ENCODE measurements at places on chromosomes 3 and 15.

DNA sequence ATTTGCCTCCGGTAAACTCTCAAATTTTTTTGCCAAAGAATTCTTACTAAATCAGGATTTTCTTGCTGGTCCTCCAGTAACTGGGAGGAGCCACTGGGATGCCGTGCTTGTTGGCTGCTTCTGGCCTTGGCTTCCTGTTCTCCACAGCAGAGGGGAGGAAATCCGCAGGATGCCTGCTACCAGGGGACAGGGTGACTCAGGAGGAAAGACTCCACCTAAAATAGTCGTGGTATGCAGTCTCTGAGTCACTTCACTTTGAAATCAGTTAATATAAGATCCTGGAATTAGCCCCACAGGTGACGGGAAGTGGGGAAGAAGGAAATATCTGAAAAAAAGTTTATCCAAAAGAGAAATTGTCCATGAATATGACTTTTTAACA is 6.5 kb upstream of the TM4SF18 start:
- DNase-seq = peak; percentile 79

DNA sequence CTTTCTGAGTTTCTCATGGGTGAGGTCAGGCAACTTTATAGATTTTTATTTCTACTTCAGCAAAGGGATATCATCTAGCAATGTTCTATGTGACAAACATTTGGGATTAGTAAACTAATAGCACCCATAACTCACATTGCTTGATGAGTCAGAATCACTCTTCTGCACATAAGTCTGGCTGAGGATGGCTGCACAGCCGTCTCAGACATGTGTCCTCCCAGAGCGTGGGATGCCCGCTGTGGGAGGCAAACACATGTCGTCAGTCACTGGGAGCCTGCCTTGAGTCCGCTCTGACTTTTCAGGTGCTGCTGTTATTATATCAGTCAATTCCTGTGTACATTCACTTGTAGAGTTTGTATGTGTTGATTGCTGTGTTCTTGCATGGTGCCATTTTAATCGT is 230.7 kb upstream of the TRIM42 start:
- DNase-seq = no peak

DNA sequence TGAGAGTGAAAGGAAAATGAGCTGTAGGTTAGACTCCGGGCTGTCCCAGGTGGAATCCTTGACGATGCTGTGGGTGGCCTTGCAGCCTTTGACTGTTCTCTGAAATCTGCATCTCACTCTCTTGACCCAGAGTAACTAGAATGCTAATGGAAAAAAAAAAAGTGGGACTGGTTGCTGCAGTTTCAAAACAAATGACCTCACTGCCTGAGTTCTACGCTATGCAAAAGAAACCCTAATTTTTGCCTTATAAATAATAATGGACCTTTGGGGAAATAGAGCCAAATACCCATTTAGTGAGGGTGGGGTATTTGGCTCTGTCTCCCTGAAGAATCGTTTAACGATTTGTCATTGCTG is 309.7 kb upstream of the C2CD4B start:
- DNase-seq = no peak

DNA sequence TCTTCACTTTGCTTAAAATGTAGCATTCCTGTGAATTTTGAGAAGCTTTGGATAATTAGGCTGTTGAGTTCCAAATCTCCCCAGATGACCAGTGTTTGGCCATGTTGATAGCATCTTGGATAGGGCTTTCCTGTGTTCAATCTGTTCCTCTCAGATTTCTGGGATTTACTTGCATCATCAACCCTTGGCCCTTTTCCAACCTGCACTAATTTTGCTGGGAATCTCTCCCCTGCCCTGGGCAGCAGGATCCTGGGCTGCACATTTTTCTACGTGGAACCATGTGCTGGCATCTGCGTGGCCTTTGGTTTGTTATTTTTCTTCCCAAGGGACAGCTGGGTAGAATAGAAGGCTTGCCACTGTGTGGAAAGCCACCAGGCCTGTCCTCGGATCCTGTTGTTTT is 75.4 kb upstream of the PLXNA1 start:
- DNase-seq = no peak

GRCh38 chr3:172082269-172082668 is 42.9 kb downstream of the FNDC3B start:
- peak; percentile 50 for DNase-seq

DNA sequence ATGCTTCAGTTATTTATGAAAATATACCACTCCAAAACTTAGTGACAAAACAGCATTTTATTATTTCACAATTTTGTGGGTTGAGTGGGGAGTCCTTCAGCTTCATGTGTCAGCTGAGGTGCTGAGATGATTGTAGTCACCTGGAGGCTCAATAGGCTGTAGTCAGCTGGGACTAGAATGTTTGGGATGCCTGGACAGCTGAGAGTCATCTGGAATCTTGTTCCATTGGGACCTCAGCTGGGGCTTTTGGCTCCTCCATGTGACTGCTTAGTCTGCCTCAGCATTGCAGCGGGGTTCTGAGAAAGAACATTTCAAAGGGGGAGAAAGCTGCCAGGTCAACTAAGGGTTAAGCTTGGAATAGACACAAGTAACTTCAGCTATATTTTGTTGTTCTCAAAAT is 13.4 kb downstream of the STT3B start:
- no peak for DNase-seq

DNA sequence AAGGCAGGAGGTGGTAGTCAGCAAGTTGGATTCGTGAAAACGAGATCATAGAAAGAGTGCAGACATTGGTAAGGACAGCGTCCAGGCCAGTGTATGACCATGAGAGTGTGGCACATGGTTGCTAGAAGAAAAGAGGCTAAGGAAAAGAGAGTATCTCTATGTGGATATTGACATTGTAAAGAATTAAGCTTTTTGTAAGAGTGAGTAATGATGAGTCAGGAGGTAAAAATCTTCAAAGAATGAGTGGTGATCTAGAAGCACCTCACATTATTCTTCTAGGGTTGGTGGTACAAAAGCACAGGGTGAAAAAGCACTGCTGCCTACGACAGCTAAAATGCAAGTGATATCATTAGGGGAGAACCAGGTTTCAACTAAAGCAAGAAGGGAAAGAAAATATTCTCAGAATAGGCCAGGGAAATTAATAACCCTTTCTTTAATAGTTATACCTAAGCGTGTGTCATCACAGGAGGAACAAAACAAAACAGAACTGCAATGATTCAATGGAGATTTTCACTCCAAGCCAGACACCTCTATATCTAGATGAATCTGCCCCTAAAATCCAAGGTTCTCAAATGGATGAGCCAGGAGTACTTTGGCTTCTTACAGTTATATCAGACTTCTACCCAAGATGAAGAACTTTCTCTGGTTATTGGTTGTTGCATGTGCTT is 884.7 kb downstream of the NAALADL2 start:
- DNase-seq = no peak

DNA sequence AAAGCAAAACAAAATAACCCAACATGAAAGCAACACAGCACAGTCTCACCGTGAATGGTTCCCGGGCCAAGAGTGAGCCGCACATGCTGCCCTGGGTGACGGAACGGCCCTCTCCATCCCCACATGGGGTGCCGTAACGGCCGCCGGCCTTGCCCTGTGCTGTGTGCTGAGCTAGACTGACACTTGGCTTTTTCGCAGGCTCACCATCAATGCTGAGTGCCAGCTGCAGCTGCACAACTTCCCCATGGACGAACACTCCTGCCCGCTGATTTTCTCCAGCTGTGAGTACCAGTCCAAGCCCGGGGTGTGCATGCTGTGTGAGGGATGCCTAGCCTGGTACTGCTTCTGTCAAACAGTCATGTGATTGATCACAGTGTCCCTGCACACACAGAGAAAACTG is 357.6 kb downstream of the GABRG3 start:
- no peak for DNase-seq

- DNase-seq = no peak
Observed at GRCh38 chr15:25649390-25649789, 210.6 kb upstream of the UBE3A start.

DNA sequence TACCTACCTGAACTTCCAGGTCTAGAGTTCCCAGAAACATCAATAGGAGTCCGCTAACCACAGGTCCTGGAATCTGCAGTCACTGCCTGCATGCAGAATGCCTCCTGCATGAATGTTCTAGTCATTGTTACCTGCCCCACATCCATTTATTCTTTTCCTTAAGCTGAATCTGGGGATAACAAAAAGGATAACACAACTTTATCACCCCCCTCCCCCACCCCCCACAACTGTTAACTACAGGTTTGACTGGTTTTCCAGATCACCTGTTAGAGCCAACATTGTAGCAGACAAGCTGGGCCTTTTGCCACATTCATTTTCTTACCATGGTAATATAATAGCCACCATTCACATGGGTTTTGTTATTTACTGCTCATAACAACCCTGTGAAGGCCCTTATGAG is 4.6 kb upstream of the CTSH start:
- no peak for DNase-seq

DNA sequence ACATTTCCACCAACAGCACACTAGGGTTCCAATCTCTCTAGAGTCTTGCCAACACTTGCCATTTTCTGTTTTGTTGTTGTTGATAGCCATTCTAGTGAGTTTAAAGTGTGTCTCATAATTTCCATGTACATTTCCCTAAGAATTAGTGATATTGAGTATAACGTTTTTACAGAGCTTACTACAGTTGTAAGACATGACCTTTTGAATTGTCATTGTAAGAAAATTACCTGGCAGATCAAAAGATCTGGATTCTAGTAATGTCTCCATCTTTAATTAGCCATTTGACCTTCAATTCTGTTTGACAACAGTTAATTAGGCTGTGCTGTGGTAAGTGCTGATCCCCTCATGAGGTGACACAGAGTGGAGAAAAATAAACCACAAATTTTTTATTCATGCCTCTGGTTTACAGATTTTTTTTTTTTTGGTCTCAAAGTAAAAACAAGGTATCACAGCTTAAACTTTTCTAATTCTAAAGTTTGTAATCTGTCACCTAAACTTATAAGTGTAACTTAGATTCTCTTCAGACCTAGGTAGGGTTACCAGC is 20.9 kb downstream of the MCTP2 start:
- DNase-seq = no peak

GRCh38 chr15:100690032-100690794 is 87.8 kb downstream of the ASB7 start:
- DNase-seq = no peak

DNA sequence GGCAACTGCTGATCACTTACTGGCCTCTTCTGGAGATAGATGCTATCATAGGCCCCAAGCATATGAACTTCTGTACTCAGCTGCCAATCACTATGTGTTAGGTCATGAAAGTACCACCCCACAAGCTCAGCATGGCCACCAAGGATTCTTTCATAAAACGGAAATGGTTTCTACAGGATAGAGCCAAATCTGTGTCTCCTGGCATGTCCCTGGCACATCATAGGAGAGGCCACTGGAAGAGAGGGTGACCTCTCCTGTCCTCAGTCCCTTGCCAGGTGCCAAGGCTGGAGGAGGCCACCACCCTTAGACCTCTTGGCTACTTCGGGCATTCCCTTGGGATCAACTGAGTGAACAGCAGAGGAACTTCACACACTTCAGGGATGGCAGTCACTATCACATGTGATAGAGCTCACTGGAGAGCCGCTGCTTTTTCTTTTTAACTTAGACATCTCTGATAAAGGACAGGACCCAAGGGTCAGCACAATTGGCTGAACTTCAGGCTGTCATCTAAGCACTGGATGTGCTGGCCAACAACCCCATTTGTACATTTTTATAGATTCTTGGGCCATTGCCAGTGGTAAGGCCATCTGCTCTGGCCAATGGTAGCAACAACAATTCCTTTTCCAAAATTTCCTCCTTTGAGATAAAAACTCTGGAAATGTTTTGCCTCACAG is 425.2 kb downstream of the SQOR start:
- peak; percentile 25 for DNase-seq

DNA sequence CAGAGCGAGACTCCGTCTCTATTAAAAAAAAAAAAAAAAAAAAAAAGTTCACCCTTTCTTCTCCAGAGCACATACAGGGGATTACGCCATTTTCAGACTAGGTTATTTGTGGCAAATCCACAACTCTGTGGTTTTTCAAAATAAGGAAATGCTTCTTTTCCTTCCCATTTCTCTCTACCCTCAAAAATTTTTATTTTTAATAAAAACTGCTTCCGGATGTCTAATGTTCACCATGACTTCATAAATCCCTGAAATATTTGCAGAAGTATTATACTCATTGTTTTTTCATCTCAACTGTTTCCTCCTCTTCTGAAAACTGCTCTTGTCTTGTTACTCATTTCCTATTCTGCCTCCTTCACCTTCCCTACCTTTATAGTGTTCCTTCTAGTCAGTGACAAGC is 45.0 kb upstream of the SLC12A8 start:
- no peak for DNase-seq

DNA sequence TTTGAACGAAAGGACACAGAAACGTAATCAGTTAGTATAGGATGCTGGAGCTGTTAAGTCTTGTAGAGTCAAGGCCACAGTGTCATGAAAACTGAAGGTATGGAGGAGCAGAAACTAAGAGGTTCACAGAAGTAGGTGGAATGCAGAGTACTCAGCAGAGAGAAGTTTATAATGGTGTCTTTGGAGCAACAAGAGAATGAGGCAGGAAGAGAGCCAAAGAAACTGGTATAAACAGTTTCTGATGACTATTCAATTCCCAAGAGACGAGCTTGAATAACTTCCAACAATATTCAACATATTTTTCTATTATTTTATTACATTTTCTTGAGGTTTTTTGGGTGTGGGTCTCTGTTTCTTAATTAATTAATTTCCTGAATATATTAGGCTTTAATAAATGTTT is 29.6 kb downstream of the GALK2 start:
- DNase-seq = no peak

DNA sequence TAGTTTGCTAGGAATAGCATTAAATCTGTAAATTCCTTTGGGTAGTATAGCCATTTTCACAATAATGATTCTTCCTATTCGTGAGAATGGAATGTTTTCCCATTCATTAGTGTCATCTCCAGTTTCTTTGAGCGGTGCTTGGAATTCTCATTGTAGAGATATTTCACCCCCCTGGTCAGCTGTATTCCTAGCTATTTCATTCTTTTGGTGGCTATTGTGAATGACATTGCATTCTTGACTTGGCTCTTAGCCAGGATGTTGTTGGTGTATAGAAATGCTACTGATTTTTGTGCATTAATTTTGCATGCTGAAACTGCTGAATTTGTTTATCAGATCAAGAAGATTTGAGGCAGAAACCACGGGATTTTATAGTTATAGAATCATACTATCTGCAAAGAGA is 690.5 kb upstream of the ALCAM start:
- DNase-seq = no peak

- DNase-seq = no peak
Observed at GRCh38 chr15:80240276-80240675, 11.7 kb downstream of the CTXND1 start.

GRCh38 chr3:148727231-148727630 is 29.5 kb downstream of the AGTR1 start:
- DNase-seq = peak; percentile 13

- DNase-seq = no peak
Observed at GRCh38 chr15:51342227-51342999, 958 bp downstream of the GLDN start.

DNA sequence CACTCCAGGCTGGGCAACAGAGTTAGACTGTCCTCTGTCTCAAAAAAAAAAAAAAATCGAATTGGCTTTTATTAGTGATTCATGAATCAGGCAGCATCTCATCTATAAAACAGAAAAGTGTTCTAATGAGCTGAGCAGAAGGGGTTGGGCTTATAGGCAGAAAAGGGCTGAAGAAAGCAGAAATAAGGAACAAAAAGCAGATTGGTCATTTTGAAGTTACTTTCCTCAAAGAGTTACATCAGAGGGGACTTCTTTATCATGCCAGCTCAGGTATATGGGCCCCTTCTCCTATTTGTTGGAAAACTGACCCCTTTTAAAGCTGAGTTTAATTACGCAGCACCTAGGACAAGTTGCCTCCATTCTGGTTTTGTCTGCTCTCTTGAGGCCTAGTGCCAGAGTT is 722 bp upstream of the POGLUT1 start:
- DNase-seq = no peak

GRCh38 chr15:101657171-101657570 is 5.0 kb upstream of the TM2D3 start:
- no peak for DNase-seq

GRCh38 chr15:90184119-90184785 is 16.9 kb upstream of the SEMA4B start:
- DNase-seq = peak; percentile 71

Measured in heart left ventricle (tissue), 16 donors.